Fibroblast of gingiva (primary cell): ENCODE measurements at places on chromosomes 2 and 18.

DNA sequence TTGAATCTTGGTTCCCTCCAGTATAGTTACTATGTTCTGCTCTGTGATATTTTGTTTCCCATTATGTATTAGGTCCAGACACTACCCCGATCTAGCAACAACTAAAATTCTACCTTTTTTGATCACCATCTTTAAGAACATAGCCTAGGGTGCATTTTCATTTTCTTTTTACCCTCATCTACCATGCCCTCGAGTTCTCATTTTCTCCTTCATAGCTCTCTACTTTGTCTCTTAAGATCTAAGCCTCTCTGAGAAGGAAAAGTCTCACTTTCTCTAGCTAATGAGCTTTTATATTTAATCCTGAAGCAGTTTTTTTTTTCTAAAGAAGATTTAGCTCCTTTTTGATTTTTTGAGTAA lies 1089.4 kb upstream of the SLC39A10 start:
- DNase-seq, result no peak

DNA sequence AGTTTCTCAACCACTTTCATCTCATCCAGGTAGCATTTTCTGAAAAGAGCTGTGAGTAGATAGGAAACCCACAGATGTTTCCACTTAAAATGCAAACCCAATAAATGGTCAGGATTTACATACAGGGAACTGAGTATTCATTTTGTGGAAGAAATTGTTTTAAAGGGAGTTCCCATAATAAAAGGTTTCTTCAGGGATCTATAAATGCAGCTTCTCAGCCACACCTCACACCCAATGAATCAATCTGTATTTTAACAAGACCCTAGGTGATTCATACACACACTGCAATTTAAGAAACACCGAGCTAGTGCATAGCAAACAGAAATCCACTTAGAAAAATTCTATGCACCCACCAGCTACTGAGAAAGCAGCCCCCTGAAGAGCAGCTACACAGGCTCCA lies 140.1 kb upstream of the ACAA2 start:
- DNase-seq, result no peak

DNA sequence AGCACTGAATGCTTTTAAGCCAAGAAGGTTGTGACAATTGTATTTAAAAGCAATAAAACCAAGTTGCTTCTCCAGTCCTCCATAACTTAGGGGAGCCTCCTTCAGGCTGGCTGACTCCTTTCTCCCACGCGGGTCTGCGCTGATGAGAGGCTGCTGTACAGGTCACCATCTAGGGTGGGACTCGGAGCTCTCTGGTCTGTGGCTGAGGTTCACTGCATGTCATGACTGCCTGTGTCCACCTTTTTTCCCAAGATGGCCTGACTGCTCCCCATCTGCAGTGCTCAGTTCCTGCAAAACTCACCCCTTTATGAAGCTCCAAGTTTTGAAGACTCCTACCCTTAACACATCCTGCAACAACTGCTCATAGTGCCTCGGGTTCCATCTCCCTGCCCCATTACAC lies 194.4 kb downstream of the AFF3 start:
- no peak for DNase-seq

GRCh38 chr2:86360776-86361175 lies 23.4 kb upstream of the REEP1 start:
- no peak for DNase-seq

DNA sequence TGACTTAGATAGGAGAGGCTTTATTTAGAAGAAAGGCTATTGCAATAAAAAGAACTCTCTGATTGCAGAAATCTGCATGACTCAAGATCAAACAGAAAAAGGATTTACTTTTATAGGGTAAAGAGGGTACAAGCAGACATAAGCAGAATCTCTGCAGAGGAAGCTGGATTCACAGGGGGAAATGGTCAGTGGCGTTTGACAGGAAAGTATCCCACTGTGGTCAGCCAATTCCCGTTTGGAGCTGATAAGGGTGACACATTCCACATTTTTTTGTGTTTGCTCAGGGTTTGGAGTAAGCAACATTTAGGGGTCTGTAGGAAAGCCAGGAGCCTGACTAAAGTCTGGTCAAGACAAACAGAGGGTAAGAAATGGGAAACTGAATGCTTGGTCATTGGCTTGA lies 23.9 kb upstream of the SCYGR5 start:
- no peak for DNase-seq

DNA sequence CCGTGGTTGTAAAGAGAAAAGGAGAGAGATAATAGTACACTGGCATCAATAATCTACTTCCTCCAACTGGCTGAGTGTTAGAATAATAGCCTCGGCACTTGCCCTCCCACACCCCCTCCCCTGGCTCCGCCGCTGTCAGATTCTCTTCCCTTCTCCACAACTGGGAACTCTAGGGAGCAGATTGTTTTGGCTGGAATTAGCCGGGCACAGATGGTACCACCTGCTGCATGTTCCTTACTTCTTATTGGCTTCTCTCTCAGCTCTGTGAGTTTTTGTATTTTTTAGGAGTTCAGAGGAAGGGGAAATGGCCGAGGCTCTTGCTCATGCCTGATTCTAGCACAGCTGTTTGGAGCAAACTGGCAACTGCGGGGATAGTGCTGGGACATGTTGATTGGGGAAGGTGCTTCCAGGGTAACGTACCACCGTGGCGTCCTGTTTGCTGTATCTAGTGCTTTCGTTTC lies 140.0 kb downstream of the ZEB2 start:
- DNase-seq, result no peak

GRCh38 chr2:107529146-107529545 lies 297.5 kb upstream of the RGPD4 start:
- DNase-seq, result no peak

GRCh38 chr2:165070076-165070475 lies 114.8 kb upstream of the SLC38A11 start:
- DNase-seq, result no peak

DNA sequence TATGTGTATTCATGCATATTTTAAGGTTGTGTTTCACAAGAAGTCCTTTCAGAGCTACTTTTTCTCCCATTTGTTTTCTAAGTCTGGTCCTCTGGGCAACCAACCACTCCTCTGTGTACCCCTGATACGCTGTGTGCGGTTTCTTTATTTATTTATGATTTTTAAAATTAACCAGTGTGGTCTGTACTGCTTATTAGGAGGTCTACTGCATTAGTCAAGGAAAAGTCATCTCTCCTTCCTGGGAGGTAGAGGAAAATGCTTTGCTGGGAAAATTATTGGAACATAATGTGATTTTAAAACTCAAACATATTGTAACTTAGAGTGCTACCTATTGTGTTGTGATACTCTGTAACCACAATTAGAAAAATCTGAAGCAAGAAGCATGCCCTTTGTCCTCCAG lies 1404.3 kb downstream of the SUCLG1 start:
- peak; percentile 27 for DNase-seq

DNA sequence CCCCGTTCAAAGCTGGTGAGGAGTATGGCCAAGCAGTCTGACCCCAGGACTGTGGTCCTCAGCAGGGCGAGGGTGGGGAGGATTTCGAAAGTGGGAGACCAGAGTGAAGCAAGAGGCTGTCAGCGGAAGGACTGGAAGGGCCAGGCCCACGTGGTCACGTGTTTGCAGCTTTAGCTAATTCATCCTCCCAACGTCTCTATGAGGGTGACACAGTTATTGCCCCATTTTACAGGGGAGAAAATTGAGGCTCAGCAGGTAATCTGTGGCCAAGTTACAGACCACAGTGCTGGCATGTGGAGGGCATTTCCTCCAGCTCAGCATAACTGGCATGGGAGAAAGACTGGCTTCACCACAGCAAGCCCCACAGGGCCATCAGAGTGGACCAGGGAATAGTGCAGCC lies 45.4 kb upstream of the LTBP1 start:
- DNase-seq, result no peak

- no peak for DNase-seq
These were observed 85.2 kb upstream of the SESTD1 start for GRCh38 chr2:179349670-179350303.

DNA sequence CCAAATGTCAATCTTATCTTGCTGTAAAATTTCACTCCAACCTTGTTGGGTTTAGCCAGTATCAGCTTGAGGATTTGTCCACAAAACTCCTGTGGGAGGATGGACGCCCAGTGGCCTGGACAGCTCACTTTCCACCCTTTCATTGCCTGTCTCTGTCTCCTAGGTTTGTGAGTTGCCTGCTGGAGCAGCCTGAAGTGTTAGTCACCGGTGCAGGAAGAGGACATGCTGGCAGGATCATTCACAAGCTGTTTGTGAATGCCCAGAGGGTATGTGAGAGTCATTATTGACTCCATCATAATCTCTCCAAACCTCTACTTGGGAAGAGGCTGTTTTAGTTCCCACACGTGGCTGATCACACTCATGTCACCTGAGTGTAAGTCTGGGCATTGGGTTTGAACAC lies 112.3 kb downstream of the RAB3GAP1 start:
- DNase-seq, result peak; percentile 26

GRCh38 chr18:28177828-28178635 lies 1.1 kb upstream of the CDH2 start:
- peak; percentile 45 for DNase-seq

- DNase-seq, result no peak
These were observed 65.4 kb downstream of the AAK1 start for GRCh38 chr2:69578198-69578540.

DNA sequence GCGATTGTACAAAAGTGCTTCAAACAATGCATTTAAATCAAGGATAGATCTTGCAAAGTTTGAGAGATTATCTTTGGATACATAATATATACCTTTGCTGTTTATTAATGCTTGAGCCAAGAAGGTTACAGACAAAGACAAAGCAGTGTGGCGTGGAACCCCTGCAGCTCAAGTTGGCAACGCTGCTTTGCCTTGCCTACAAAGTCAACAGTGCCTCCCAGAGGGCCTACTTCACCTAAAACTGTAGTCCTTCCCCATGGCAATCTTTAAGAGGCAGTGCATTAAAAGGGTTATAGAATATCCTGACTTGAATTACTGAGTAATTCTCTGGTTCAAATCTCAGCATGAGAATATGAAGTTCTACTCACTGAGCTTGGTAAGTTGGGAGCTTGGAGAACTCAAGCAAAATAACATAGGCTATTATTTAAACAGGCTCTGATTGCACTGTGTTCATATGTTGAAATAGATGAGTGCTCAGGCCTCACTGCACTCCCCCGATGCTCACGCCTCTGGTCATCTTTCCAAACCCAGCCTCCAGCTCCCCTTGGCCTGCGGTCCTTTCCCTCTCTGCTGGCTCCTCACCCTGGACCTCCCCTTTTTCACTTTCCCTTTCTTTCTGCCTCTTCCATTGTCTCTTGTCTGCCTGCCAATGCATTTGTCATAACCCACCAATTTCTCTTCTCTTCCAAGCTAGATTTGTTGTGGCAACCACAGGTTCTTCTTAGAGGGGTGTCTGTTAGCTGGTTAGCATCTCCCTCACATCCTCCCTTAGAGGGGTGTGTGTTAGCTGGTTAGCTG lies 96.5 kb downstream of the MYT1L start:
- no peak for DNase-seq

GRCh38 chr2:70039366-70039765 lies 47.9 kb upstream of the PCBP1 start:
- no peak for DNase-seq

GRCh38 chr2:149894760-149895159 lies 307.2 kb upstream of the MMADHC start:
- peak; percentile 7 for DNase-seq

DNA sequence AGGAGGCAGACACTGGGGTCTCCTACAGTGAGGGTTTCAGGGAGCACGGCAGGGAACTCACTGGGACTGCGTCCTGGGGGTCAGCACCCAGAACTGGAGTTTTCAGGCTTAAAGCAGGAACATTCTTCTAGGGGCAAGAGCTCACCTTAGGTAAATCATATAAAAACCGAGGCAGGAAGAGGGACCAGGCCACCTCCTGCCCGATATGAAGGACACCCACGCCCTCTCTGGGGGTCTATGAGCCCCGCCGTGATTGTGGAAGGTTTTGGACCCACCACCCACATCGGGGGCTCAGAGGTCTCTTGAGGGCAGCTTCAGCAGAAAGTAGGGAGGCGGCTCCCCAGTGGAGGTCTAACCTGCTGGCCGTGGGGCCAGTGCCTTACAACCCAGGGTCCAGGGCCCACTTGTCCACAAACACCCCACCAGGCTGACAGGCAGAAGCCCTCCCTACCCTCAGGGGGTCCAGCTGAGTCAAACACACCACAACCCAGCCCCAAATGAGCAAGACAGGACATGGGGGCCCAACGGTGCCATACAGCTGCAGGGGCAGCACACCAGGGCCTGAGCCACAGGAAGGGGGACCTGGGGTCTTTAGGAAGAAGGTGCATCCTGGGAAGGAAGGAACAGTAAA lies 25.3 kb downstream of the CROCC2 start:
- DNase-seq, result no peak

DNA sequence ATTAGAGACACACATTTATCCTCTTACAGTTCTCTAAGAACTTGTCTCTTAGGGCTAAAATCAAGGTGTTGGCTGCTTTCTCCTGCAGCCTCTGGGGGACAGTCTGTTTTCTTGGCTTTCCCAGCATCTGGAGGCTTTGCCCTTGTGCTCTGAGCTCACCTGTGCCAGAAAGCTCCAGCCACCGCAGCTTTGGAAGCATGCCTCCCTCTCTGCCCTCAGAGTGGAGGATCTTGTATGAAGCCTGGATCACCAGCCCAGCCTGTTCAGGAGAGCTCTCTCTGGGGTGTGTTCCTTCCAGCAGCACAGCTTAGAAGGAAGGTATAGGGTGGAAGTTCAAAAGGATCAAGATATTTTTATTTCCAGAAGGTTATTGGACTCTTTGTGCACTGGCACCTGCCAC lies 53.1 kb upstream of the TPO start:
- no peak for DNase-seq

DNA sequence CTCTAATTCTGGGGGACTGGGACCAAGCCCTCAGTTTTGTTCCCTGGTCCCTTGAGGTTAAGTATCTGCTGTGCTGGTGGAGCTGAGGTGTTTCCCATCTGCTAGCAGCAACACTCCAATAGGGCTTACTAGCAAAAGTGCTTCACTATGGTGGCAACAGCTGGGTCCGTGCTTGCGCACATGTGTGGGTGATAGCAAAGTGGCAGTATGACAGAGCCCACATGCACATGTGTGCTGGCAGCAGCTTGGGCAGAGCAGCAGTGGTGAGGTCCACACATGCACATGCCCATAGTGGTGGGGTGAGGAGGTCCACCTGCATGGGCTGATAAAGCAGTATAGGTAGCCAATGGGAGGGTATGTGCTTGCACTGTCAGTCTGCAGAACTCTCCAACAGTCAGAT lies 1723.7 kb downstream of the SUCLG1 start:
- DNase-seq, result no peak

DNA sequence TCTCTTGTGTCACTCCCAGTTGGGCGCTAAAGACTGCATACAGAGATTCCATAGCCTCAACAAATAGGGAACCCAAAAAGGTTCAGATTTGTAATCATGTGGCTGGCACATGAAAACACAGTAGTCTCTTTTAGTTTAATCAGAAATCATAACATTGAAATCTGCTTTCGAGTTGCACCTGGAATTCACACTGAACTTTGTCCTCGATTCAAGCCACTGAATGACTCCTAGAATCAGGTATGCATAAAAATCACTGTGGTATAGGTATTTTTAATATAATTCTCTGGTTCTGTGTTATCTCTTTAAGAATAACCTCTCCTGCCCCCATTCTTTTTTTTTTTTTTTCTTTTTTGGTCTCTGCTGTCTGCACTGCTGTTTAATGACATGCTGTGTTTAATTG lies 150.2 kb downstream of the KCNH7 start:
- no peak for DNase-seq

GRCh38 chr2:71936076-71937030 lies 211.3 kb downstream of the CYP26B1 start:
- DNase-seq, result no peak
